GM12878 (cell line): ENCODE measurements at places on chromosomes 5 and 9. TPM values are rescaled to one million over a fixed set of nuclear protein-coding genes. Genes with fewer than 3 reads are reported as not detected.

DNA sequence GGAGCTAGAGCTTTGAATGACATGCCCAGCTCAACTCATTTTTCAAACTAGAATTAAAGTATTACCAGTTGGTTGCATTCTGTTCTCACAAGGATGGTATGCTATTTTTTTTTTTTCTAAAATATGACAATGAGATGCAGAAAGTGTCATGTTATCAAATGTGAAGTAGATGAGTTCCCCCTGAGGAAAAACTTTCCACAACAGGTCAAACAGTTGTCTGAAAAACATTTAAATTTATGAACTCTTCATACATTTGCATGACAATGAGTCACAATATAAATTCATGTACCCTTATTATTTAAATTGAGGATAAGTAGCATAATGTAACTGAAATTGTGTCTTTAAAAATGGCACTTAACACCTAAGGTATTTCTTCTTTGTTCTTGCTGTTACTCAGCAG is 1720.5 kb upstream of the NUDT12 start:
- no peak for DNase-seq

GRCh38 chr9:137876781-137877386 is 698 bp upstream of the CACNA1B start:
- DNase-seq = no peak

GRCh38 chr5:150783422-150783928 is 4.9 kb downstream of the SMIM3 start:
- peak; percentile 52 for DNase-seq

GRCh38 chr5:43540746-43541145 is 16.1 kb downstream of the PAIP1 start:
- DNase-seq = no peak

GRCh38 chr9:37668116-37668601 is 17.4 kb downstream of the FRMPD1 start:
- no peak for DNase-seq

GRCh38 chr9:78169125-78169524 is 66.8 kb upstream of the CEP78 start:
- no peak for DNase-seq

DNA sequence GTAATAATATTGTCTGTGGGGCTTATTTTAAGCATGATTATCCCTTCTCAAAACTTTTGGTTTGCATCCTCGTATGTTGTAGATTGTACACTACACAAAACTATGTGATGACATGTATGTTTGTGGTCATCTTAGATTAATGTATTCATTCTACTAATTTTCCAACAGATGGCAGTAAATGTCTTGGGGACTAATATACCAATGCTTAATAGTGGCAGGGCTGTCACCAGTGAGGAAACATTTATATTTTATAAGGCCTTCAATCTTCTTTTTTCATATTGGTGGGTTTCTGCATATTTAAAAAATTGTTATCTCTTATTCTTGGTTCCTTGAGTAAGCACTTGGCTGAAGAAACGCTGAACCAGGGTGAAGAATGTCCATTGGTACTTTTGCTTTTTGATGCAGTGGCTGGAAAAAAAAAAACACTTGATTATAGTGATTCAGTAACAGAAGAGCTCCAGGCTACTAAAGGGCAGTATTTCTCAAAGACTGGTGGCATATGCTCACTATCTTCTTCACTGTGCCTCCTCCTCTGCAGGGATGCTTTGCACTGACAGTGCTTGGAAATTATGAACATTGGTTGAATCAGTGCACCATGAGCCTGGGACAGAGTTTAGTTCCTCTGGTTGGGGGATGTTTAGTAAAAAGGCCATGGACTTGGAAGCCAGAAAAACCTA is 530.3 kb downstream of the RASEF start:
- no peak for DNase-seq

- DNase-seq = no peak
Measured at GRCh38 chr5:41334758-41335157, 121.4 kb upstream of the C6 start.

- DNase-seq = no peak
Measured at GRCh38 chr9:98118640-98119601, at the start of gene TRIM14. Gene TRIM14, minus strand, starts transcription at chr9:98119222. Its CDS starts 34 bp downstream, at chr9:98119188.

- DNase-seq = no peak
Measured at GRCh38 chr5:149301744-149302380, 30.2 kb downstream of the AFAP1L1 start.

DNA sequence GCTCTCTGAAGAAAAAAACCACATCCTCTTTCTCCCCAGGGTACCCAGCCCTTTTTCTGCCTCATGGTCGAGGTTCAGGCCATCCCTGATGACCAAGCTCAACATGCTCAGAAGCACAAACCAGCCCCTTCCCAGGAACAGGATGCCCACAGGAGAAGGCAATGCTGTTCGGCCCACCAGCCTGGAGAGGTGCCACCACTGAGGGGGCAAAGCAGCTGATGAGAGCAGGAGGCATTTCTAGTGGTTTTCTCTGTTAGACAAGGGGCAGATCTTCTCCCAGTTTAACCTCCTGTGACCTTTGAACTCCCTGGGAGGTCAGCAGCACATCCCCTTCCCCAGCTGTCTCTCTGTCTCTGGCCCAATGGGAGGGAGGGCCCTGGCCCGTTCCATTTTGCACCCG is 73.0 kb downstream of the PAX5 start:
- no peak for DNase-seq

GRCh38 chr5:99926463-99926862 is 608.7 kb upstream of the FAM174A start:
- no peak for DNase-seq

DNA sequence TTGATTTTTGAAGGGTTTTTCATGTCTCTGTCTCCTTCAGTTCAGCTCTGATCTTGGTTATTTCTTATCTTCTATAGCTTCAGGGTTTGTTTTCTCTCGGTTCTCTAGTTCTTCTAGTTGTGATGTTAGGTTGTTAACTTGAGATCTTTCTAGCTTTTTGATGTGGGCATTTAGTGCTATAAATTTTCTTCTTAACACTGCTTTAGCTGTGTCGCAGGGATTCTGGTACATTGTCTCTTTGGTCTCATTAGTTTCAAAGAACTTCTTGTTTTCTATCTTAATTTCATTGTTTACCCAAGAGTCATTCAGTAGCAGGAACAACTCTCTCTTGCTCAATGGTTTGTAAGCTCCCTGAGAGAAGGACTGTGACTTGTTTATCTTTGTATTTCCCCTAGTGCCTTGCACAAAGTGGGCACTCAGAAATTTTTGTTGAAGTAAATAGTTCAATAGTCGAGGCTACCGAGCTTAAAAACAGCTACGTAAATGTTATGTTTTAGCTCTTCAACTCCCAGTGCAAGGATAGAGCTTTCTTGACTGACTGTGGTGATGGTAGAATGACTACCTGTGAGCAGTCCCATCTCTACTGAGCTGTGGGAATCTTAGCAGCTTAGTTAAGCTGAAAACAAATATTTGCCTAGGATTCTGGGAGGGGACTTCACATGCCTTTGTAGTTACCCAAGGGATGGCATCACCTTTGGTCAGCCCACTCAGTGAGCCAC is 225.8 kb upstream of the ELL2 start:
- DNase-seq = no peak

GRCh38 chr5:60700416-60700757 is 421 bp upstream of the DEPDC1B start:
- DNase-seq = no peak

GRCh38 chr9:37788332-37788731 is 3.5 kb upstream of the EXOSC3 start:
- no peak for DNase-seq

DNA sequence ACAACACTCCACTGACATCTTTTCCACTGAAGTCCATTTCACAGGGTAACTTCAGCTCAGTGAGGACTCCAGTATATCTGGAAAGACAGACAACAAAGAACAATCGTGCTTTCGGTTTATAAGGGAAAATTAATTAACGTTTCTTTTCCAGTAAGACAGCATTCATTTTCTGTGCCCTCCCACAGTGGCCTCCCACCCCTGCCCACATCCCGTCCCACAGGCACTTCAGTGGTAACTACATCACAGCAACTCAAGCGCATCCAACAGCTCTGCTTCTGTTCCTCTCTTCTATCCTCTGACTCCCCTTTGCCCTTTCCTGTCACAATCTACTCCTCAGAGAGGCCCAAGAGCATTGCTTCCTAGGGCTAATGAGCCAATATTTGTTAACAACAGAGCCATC is 40.3 kb downstream of the GLDC start:
- peak; percentile 71 for DNase-seq

- no peak for DNase-seq
Measured at GRCh38 chr5:98839469-98840383, 66.3 kb downstream of the RGMB start.

- DNase-seq = no peak
Measured at GRCh38 chr5:33936004-33936380, 194 bp upstream of the RXFP3 start.

BSPRY gene
- total RNA-seq = 5.6 and 6.0 TPM in 2 replicates

ANKDD1B gene
- 0.66 and 0.87 TPM in 2 replicates for total RNA-seq

TMEM215 gene
- total RNA-seq = not detected in 2 replicates

GKAP1 gene
- total RNA-seq = 2.0 and 2.3 TPM in 2 replicates

MARCHF3 gene
- total RNA-seq = 12.3 and 14.5 TPM in 2 replicates

SLC27A6 gene
- not detected in 2 replicates for total RNA-seq

ANKRD18A gene
- not detected in 2 replicates for total RNA-seq

F2RL2 gene
- total RNA-seq = not detected in 2 replicates

SLC28A3 gene
- 0.11 and 0.13 TPM in 2 replicates for total RNA-seq

TAS2R1 gene
- total RNA-seq = not detected in 2 replicates

ACTBL2 gene
- not detected in 2 replicates for total RNA-seq

OR1J2 gene
- not detected in 2 replicates for total RNA-seq

WDR38 gene
- not detected in 2 replicates for total RNA-seq

RNF14 gene
- total RNA-seq = 19.7 and 26.7 TPM in 2 replicates

GPX8 gene
- total RNA-seq = not detected in 2 replicates

CCDC69 gene
- total RNA-seq = 77.3 and 80.8 TPM in 2 replicates

VDAC1 gene
- 323 and 329 TPM in 2 replicates for total RNA-seq

SLC25A2 gene
- 0.44 and 0.58 TPM in 2 replicates for total RNA-seq
